ENCODE measurements at places on chromosomes 6 and 20.

GRCh38 chr6:5328800-5329199, 67.5 kb downstream of the FARS2 start:
- DNase-seq, result no peak

DNA sequence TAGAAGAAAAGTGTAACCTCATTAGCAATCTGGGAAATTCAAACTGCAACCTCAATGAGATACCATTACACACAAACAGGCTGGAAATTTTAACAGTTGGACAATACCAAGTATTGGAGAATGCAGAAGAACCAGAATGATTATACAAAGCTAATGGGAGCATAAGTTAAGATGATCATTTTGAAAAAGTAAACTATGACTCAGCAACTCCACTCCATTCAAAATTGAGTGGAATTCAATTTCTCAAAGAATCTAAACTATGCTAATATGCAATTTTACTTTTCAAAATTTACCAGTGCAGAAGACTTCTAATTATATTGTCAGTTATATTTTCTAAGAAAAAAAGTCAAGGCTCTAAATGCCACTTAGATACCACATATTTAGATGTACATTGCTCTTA, 17.2 kb downstream of the GPLD1 start:
- DNase-seq, result no peak

DNA sequence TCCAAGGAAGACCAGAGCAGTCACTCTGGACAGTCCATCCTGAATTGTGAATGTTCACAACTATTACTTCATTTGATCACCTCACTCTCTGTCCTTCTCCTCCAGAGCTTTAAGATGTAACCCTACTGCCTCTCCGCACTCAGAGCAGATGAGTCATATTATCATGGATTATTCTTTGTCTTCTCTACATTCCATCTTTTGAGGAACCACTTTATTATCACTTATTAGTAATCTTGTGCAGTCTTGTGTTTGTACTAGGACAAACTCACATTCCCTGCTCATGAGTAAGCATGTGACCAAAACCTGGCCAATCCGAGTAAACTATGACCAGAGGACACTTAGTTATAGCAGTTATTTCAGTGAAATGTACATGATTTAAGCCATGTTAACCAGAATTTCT, 401.5 kb upstream of the ADGRB3 start:
- DNase-seq, result no peak

DNA sequence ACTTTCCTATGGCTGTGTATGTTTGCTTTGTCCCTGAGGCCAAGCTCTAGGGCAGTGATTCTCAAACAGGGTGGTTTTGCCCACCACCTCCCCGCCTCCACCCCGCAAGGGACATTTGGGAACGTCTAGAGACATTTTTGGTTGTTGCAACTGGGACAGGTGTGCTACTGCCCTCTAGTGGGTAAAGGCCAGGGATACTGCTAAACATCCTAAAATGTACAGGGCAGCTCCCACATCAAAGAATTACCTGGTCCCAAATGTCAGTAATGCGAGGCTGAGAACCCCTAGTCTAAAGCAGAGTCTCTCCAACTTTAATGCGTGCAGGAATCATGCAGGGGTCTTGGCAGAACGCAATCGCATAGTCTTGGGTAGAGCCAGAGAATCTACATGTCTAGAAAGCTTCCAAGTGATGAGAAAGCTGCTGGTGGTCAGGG, 5.1 kb downstream of the KCNS1 start:
- no peak for DNase-seq

- no peak for DNase-seq
Observed at GRCh38 chr6:2753110-2753489, 2.4 kb upstream of the MYLK4 start.

- no peak for DNase-seq
Observed at GRCh38 chr6:169232507-169232931, 21.1 kb downstream of the THBS2 start.

- DNase-seq, result no peak
Observed at GRCh38 chr6:89434954-89435353, 2.0 kb downstream of the ANKRD6 start.

- DNase-seq, result no peak
Observed at GRCh38 chr20:62402456-62403150, 4.5 kb downstream of the CABLES2 start.

GRCh38 chr6:42075159-42075838, 25.0 kb downstream of the TAF8 start:
- peak; percentile 52 for DNase-seq

GRCh38 chr6:2078888-2079287, 166.5 kb downstream of the GMDS start:
- no peak for DNase-seq

GRCh38 chr6:132814716-132815570, 574 bp downstream of the RPS12 start:
- no peak for DNase-seq

- no peak for DNase-seq
Observed at GRCh38 chr6:54238396-54238795, 69.8 kb upstream of the TINAG start.

DNA sequence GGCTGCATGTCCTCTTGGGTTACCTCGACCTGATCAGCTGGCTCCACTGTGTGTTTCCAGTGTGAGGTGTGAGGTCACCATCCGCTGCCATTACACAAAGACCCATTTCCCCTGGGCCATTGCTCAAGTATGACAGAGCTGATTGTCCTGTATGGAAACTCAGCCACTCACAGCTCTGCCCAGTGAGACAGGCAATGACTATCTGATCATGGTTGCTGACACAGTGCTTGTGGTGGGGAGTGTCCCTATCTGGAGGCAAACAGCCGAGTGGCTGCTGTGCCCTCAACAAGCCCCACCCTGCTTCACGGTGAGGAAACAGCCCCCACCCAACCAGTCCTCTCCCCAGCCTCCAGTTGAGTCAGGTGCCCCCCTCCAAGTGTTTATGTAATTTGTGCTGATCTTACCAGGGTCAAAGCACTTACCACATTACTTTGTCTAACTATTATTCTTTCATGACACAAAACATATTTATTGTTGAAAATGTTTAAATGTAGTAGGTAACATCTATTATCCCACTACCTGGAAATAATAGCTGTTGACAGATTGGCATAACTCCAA, 11.7 kb upstream of the MAPK13 start:
- no peak for DNase-seq

DNA sequence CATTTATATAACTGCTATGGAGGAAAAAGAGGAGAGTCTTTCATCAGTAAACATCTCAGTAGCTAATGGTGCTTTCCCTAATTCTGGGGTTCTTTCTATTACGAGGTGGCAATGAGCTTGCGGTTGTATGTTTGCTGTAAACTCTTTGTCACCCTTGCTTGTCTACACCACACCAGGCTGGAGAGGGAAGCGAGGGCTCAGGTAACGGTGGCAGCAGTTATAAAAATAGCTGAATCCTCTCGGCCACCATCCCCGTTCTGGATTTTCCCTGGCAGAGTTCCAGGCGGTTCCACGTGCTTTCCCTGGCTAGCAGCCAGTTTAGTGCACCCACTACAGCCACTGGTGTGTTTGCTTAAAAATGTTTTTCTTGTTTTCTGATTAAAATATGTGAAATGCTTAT, 39.0 kb downstream of the MAS1 start:
- no peak for DNase-seq

GRCh38 chr6:21912151-21912832, 318.7 kb downstream of the SOX4 start:
- DNase-seq, result no peak

DNA sequence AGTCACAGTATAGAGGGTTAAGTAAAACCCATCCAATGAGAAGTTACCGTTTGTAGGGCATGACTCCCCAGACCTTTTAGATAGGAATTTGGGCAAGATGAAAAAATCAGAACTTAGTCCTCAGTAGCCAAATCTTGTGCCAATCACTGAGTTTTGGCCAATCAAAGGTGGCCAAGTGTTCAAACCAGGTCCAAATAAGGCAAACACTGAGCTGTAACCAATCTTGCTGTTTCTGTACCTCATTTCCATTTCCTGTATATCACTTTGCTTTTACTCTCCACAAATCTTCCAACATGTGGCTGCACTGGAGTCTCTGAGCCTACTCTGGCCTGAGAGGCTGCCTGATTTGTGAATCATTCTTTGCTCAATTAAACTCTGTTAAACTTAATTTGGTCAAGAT, 81.8 kb upstream of the GPR6 start:
- DNase-seq, result no peak

DNA sequence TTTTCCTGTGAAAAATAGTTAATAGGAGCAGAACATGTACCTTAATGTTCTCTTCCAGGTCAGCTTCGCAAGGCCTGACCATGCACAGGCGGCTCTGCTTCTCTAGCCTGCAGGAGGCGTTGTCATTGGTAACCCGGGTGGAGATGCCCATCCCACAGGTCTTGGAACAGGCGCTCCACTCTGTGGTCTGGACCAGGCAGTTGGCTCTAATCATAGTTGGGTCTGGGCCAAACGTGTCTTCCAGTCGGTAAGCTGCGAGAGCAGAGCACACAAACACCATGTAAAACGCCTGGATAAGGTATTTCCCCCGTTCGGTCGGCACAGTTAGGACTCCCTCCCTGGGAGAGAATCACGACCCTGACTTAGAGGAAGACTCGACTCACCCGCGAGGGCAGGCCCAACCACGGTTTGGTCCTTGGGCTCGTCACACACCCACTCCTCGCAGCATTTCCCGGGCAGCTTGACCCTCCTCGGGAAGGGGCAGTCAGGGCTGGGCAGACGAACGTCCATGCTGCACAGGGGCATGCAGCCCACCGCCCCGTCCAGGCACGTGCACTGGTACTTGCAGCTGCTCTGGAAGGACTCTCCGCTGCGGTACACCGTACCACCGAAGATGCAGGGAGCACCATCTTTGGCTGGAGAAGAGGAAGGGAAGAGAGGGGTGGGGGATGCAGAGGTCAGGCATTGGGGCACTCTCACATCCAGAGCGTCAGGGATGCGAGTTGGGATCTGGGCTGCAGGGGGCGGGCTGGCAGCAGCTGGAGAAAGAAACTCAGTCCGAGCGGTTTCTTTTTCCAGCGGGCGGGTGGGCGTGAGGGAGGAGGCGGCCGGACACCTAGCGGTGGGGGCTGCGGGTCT, 1.0 kb downstream of the CCN2 start:
- peak; percentile 74 for DNase-seq

GRCh38 chr6:158475344-158476302, 84.3 kb upstream of the TMEM181 start:
- no peak for DNase-seq

DNA sequence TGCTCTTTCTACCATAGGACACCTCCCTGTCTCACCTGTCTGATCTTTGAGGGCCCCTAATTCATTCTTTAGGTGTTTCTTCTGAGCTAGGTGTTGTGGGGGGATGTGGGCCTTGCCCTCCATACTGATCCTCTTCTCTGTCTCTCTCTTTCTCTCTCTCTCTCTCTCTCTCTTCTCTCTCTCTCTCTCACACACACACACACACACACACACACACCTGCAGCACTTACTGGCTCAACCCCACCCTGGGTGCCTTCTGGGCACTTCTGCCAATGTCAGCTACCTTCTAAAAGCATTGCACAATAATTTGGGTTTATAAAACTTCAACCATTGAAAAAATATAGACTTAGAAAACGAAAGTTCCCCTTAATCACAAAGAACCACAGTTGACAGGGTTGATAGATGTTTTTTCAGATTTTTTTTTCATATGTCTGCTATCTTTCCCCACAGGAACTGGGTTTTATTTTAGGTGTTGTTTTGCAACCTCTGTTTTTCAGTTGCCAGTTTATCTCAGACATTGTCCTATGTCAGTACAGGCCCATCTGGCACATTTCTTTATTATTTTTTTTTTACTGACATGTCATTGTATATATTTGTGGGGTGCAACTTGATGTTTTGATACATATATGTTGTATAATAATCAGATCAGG, 28.1 kb downstream of the PKIG start:
- DNase-seq, result no peak

DNA sequence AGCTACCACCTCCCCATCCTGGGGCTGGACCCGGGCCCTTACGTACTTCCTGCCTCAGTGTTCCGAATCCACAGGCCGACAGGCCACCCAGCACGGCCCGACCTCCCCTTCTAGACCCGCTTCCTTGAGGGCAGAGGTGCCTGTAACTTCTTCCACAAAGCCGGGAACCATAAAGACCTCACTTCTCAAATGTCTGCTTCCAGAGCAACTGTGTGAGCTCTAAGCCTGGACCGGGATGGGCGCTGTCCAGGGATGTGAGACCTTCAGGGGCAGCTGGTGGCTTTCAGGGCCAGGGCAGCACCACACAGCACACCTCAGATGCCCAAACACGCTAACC, 9.3 kb downstream of the SLC2A4RG start:
- DNase-seq, result no peak

- DNase-seq, result no peak
Observed at GRCh38 chr6:13048113-13048512, 280.2 kb downstream of the TBC1D7 start.

GRCh38 chr6:150068151-150068550, 770 bp downstream of the ULBP3 start:
- no peak for DNase-seq

DNA sequence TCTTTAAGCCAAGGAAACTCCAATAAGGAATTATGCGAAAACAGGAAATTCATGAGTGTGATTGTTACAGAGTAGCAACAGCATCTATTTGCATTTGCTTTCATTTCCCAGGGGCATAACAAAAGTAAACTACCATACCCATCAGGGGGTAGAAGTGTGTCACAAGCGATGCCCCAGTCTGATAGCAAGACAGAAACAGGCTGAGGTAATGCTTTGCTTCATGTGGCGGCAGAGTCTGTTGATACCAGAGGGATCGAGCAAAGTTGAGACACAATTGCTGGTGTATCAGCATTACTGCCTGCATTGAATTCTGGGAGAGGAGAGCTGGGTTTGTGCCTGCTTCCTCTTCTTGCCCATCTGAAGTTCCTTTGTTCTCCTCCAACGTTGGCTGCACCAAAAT, 51.2 kb upstream of the LYRM2 start:
- DNase-seq, result peak; percentile 41
